ENCODE measurements at places on chromosomes 3 and 15.

GRCh38 chr3:50258979-50259378, 10.0 kb upstream of the SEMA3B start:
- DNase-seq: no peak

DNA sequence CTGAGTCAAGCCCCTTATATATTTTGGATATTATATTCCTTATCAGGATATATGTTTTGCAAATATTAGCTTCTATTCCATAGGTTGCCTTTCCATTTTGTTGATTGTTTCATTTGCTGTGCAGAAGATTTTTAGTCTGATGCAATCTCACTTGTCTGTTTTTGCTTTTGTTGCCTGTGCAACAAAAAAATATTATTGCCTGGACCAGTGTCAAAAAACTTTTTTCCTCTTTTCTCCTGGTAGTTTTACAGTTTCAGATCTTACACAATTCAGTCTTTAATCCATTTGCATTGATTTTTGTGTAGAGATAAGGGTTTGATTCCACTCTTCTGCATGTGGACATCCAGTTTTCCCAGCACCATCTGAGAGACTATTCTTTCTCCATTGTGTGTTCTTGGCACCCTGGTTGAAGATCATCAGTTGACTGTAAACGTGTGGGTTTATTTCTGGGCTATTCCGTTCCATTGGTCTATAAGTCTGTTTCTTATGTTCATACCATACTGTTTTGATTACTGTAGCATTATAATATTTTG, 228.9 kb upstream of the NR2E3 start:
- no peak for DNase-seq

GRCh38 chr15:81098861-81099651, 35.0 kb upstream of the CFAP161 start:
- DNase-seq: no peak

DNA sequence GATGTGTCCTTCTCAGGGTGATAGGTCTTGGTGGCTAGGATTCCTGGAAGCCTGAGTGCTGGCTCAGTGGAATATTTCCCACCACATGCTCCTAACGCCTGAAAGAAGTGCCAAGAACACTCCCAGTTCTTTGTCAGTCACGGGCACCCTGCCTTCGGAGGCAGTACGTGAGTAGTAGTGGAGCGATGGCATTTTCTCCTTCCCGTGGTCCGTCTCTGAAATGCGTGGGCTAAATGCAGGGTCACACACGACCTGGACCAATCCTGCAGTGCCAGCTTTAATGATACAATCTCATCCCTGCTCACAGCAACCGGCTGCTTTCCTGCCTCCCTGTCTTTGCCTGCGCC, 14.5 kb downstream of the H1-8 start:
- no peak for DNase-seq

- DNase-seq: no peak
Observed at GRCh38 chr3:69294014-69294766, 91.7 kb downstream of the FRMD4B start.

All from effector memory CD8-positive, alpha-beta T cell (primary cell).